HT-29 (cell line): ENCODE measurements at places on chromosomes 1 and 21.

GRCh38 chr1:186873687-186874086, 44.9 kb downstream of the PLA2G4A start:
- no peak for DNase-seq

DNA sequence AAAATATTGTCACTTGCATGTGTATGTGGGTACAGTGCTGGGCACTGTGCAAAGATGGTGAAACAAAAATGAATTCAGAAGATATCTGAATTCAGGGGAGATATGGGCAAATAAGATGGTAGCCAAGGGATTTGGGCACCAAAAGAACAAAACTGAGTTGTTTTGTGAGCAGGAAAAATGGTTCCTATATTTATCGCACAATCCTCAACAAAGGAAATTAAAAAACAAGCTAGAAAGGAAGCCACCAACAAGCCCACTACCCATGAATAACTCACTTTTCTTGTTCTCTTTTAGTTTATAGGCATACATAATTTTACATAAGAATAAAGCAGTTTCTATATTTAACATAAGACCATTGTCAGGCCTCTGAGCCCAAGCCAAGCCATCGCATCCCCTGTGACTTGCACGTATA, 40.7 kb upstream of the VASH2 start:
- no peak for DNase-seq

DNA sequence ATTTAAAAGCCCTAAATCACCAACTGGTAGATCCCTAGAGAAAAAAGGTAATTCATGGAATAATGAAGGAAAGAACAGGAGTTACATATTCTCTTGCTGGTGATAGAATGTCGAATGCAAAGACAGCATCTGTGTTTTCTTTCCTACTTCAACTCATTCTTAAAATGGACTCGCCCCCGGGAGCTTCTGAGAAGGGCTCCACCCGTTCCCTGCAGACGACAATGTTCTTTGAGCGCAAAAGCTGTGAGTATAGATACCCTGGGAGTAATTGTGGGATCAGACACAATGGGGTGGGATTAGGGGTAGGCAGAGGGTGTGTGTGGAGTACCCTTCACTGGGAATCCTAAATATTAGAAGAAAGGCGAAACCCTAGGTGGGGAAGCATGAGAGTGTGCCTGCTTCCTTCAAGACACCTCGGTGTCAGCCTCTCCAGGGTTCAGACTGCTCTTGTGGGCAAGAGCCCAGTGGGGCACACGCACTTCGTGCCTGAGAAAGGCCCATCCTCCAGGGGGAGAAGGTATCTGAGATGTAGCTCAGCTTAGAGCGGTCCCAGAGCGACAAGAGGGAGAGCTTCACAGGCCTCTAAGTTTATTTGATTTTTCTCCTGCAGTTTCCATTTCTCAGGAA, 123.3 kb upstream of the DPYD start:
- no peak for DNase-seq

- DNase-seq, result no peak
Measured at GRCh38 chr1:2344744-2345296, 46.5 kb downstream of the MORN1 start.

DNA sequence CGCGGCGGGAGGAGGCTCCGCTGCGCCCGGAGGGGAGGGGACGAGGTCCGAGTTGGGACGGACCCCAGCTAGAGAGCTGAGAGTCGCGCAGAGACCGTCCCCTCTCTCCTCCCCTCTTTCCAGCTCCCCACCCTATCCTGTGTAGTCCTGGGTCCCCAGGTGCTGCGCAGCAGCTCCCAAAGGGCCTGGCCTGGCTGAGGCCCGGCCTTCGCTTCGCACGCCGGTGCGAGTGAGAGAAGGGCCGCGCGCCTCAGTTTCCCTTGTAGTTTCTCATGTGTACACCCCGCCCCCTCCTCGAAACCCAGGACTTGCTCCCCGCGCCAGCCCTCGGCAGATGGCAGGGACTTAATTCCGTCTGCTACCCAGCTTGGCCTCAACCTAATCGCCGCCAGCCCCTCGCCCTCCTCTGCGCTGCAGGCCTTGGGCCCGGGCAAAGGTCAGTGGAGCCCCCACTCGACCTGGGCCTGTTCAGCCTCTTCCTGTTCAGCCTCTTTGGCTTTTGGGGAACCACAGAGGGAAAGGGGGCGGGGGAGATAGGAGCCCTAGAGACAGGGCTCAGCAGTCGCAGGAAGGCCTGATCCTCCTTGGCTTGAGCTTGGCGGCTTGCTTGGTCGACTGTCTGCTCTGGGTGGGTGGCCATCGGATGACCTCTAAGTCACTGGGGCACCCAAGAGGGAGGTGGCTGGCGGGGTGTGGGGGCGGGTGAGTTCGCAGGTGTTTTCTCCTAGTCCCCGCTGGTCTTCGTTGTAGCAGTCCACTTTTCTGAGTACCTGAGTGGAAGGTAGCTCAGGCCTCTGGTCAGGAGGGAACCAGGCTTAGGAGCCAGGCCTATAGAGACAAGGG, 1.0 kb downstream of the ZNF687 start:
- peak; percentile 45 for DNase-seq

DNA sequence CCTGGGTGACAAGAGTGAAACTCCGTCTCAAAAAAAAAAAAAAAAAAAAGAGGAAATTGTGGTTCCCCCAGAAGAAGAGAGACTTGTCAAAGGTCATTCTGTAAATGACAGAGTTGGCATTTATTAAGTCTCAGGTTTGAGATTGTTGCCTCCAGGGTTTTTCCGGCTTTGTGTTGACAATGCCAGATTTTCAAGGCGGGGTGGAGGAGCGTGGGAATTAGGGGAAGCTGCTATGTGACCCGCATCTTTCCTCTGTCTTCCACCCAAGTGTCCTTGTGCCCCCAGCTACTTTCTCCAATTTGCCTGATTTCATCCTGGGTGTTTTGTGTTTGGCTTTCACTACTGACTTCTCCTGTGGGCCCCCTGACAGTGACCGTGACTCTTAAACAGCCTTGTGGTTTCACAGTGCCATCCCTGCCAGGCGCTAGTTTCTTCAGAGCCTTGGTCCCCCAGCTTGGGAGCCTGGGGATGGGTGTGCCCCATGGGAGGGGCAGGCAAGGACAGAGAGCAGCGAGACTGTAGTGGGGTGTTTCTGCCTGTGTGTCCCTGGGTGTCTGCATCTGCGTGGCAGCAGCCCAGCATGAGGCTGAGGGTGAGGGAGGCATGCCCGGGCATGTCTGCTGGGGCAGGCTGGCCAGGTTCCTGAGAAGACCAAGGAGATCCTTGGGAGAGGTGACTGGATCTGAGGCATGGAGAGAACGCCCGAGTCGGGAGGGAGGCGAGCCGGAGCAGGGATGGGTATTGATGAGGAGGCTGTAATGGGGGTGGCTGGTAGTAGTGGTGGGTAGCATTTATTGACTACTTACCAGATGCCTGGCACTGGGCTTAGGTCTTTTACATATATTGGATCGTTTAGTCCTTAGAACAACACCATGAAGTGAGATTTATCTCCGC, 46.3 kb downstream of the IER5 start:
- peak; percentile 75 for DNase-seq

GRCh38 chr1:8047686-8048445, 21.8 kb upstream of the ERRFI1 start:
- DNase-seq, result no peak

DNA sequence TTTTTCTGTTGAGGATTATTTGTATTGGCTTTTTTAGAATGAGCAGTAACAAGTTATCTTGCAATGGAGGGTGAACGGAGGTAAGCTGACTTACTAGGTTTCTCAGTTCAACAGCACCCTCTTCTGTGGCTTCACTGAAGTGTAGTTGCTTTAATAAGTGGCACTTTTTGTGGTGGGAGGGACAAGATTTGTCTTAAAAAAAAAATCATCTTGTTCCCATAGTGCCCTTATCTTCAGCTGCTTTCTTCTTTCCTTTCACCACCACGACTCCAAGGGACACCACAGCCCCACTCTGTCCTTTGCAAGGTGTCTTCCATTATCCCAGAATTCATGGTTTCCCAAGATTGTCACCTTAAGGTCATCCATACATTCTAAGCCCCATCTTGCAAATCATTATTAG, 92.9 kb downstream of the PIGK start:
- DNase-seq, result peak; percentile 71

- no peak for DNase-seq
Measured at GRCh38 chr1:171911506-171911905, 70.2 kb downstream of the DNM3 start.

- DNase-seq, result no peak
Measured at GRCh38 chr1:220979371-220979770, 100.1 kb downstream of the HLX start.

- DNase-seq, result no peak
Measured at GRCh38 chr1:55427606-55428005, 212.4 kb upstream of the USP24 start.

GRCh38 chr1:178819123-178819522, 51.8 kb downstream of the ANGPTL1 start:
- DNase-seq, result no peak

DNA sequence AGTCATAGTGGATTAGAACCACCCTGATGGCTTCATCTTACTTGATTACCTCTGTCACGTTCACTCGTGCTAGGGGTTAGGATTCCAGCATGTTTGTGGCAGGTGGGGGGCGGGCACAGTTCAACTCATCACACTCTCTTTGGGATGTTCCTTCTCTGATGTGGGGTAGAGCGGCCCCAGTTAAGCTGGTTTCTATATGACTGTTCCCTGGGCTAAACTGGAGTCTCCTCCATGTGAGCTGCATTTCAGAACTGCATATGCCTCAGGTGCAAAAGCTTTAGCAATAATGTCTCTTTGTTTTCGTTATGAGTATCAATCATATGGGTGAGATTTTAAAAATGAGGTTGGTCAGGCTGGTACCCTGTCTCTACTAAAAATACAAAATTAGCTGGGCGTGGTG, 393.2 kb downstream of the RPS6KC1 start:
- no peak for DNase-seq

DNA sequence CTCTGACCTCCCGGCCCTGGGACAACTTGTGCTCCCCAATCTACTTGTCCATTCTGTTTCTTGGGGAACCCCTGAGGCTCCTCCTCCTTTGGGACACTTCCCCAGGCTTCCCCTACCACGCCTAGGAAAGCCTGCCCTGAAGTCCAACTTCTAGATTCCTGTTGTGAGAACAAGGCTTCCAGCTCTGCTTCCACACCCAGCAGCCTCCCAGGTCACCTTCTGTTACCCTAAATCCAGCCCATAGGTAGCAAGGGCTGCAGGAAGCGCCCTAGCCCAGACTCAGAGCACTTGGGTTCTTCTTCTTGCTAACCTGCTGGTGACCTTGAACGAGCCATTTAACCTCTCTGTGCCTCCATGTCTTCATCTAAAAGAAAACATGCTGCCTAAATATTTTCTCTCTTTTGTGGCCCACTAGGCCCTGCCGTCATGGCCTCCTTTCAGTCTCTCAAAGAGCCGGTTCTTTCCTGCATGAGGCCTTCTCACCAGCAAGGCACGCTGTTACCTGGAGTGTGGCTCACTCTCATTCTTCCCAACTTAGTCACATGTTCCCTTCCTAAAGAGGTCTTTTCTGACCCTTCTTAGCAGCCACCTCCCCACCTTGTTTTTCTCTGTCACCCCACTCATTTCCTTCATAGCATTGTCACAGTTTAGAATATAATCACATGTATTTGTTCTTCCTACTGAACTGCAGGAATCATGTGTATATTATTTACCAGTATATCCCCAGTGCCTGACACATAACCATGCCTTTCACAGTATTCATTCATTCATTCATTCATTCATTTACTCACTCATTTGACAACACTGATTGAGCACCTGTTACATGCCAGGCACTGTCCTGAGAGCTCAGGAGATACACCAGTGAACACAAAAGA, 1.4 kb downstream of the CAPN2 start:
- DNase-seq, result peak; percentile 44

DNA sequence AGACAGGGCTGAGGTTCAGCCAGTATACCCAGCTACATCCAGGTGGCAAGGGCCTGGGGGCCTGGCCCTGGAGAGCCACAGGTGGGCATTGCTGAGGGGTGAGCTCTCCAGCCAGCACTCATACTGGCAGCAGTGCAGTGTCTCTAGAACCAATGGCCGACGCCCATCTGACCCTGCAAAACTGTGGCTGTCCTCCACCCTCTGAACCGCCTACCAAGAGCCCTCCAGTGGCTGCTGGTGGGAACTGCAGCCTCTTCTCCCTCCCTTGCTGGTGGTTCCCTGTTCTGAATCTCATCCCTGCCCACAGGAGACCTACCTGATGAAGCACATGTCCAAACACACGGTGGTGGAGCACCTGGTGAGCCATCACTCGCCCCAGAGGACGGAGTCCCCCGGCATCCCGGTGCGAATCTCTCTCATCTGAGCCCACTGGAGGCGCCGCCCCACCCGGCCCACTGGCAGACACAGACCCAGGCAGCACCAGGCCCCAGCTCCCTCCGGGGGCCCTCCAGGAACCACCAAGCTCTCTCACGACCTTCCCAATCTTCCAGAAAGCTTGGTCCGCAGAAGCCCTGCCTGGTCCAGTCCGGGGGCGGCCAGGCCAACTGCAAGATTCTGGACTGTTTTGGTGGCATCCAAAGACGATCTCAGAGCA, 22.1 kb downstream of the A3GALT2 start:
- peak; percentile 78 for DNase-seq

GRCh38 chr1:151583796-151584195, 28.1 kb upstream of the SNX27 start:
- DNase-seq, result no peak

- DNase-seq, result no peak
Measured at GRCh38 chr1:71944006-71944405, 338.3 kb downstream of the NEGR1 start.

GRCh38 chr21:46397993-46398392, 60.7 kb upstream of the DIP2A start:
- DNase-seq, result no peak

DNA sequence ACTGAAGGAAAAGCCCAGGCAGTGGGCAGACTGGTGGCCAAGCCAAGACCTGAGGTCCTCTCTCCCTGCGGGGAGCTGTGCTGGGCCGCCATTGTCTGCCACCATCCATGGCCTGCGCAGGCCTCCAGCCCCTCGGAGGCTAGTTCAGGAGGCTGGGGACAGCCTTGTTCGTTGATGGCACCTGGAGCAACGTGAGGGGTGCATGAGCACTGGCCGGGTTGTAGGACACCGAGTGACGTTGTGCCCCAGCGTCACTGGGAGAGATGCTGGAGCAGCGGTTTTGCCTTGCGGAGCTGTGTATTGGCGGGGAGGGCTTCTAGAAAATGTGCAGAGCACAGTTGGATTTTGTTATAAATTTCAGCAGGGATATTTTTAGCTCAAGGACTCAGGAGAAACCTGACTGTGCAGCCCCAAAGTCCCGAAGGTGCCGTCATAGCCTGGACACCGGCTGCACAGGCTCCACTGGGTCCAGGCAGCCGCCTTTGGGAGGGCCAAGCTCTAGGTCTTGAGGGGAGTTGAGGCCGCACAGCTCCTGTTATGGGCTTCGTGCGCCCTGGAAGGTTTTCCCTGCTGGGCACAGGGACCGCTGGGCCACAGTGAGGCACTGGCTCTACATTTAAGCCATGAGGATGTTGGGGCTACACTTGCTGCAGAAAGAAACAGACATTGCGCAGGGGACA, 48.2 kb upstream of the ADARB1 start:
- no peak for DNase-seq

- DNase-seq, result no peak
Measured at GRCh38 chr1:245356891-245357585, 202.3 kb downstream of the KIF26B start.

DNA sequence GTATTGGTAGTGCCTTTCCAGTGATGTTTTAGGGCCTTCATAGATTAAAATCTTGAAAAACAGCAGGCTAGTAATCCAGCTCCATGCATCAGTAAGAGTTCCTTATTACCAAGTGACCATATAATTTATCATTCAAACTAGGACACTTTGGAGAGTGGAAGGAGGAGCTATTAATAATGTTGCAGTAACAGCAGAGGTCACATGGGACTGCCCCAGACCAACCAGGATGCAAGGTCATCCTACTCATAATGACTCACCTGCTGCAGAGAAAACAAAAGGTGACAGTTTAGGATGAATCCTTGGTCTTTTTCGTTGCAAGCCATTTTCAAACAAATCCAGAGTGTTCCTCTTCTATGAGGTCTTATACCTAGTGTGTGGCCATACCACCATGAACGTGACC, 187.4 kb downstream of the NUF2 start:
- DNase-seq, result no peak
